ENCODE measurements at places on chromosomes 2 and 18. TPM values are rescaled to one million over a fixed set of nuclear protein-coding genes. Genes with fewer than 3 reads are reported as not detected.
A peak's percentile ranks its signal among the peaks of the same experiment; 100 is the strongest.

Gene AMER3
- total RNA-seq, result 0.56 TPM

Gene MRO
- 0.05 TPM for total RNA-seq

Gene UGT1A8
- 16.8 TPM for total RNA-seq

Gene CSRNP3
- total RNA-seq, result 2.0 TPM

Gene SEPTIN2
- 196 TPM for total RNA-seq

Gene MAPK4
- 1.8 TPM for total RNA-seq

DNA sequence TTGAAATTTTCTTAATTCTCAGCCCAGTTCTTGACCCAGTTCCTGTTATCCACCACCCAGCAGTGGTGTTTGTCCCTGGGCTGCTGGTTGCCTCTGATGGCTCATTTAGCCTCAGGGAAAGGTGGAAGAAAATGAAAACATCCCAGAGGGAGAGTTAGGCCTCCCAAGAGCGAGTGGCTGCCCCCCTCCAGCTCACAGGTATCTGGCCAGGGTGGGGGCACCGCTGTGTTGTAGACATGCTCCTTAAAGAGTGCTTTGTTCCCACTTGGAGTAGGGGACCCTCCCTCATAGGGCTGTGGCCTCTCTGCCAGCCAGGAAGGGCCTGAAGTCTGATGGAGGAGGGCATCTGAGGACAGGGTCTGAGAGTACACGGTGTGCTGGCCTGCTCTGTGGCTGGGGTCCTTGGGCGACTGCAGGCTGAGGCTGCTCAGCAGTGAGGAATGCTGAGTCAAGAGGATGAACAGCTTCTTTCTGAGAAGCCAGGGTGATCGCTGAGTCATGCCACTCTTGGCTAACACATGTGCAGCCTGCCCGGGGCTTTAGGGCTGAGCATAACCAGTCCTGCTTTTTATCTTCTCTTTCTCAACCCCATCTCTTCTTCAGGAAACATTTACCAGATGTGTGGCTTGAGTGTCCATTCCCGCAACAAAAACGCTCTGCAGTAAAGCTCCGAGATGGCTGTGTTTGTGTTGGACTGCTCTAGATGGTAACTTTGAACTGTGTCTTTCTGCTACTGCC, 72.3 kb downstream of the IL1R2 start:
- H3K36me3 ChIP-seq, result no peaks in the 10 kb centered on the region
- H3K4me1 ChIP-seq, result peaks cover 11% of the 10 kb centered on the region
- no peak overlapping the region for H3K4me3 ChIP-seq

- no peak overlapping the region for H3K4me3 ChIP-seq
- no peak for DNase-seq
- no peaks in the 10 kb centered on the region for H3K27me3 ChIP-seq
- peak overlapping the region; percentile 51 for H3K27ac ChIP-seq
- H3K4me1 ChIP-seq, result peaks cover 8% of the 10 kb centered on the region
Measured at GRCh38 chr2:224927646-224928173, 114.6 kb downstream of the DOCK10 start.

DNA sequence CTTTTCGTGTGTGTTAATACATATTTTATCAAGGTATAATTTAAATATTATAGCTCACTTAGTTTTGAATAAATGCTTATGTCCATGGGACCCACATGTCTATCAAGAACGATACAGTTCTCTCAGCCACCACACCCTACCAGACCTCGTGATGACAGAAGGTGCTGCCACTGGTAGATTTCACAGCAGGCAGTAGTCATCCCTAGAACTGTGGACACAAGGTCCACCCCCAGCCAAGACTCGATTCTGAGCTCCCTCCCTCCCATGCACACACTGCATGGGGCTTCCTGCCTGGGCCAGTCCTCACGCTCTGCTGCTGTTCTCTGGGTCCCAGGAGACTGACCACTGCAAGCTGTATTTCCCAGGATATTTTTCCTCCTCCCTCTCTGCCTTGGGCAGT, 26.5 kb upstream of the CREB1 start:
- no peaks in the 10 kb centered on the region for H3K36me3 ChIP-seq
- no peak overlapping the region for H3K4me3 ChIP-seq
- DNase-seq, result no peak
- no peaks in the 10 kb centered on the region for H3K4me1 ChIP-seq

GRCh38 chr2:40173276-40173675, 278.6 kb downstream of the SLC8A1 start:
- H3K4me3 ChIP-seq, result no peak overlapping the region
- H3K36me3 ChIP-seq, result no peaks in the 10 kb centered on the region
- H3K4me1 ChIP-seq, result no peaks in the 10 kb centered on the region

- no peaks in the 10 kb centered on the region for H3K27me3 ChIP-seq
- no peaks in the 10 kb centered on the region for H3K36me3 ChIP-seq
- no peaks in the 10 kb centered on the region for H3K4me1 ChIP-seq
- no peak overlapping the region for H3K4me3 ChIP-seq
- no peak for DNase-seq
- H3K27ac ChIP-seq, result peak overlapping the region; percentile 86
Measured at GRCh38 chr2:207816546-207816945, 46.8 kb upstream of the FZD5 start.

DNA sequence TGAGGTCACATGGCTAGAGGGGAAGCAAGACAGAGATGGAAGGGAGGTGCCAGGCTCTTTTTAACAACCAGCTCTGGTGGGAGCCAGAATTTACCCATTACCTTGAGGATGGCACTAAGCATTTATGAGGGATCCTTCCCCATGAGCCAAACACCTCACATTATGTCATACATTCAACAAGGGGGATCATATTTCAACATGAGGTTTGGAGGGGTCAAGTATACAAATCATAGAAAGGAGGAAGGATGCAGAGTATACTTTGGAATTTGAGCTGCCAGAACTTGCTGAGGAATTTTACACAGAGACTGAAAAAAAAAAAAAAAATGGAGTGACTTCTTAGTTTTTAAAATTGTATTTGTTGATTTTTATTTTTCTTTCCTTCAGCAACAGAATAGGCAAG, 891.4 kb downstream of the CCDC85A start:
- H3K4me1 ChIP-seq, result no peaks in the 10 kb centered on the region
- no peak overlapping the region for H3K4me3 ChIP-seq

Data from colonic mucosa (tissue), 4 donors.